ENCODE measurements at places on chromosomes 7 and 10. TPM values are rescaled to one million over a fixed set of nuclear protein-coding genes. Genes with fewer than 3 reads are reported as not detected.

DNA sequence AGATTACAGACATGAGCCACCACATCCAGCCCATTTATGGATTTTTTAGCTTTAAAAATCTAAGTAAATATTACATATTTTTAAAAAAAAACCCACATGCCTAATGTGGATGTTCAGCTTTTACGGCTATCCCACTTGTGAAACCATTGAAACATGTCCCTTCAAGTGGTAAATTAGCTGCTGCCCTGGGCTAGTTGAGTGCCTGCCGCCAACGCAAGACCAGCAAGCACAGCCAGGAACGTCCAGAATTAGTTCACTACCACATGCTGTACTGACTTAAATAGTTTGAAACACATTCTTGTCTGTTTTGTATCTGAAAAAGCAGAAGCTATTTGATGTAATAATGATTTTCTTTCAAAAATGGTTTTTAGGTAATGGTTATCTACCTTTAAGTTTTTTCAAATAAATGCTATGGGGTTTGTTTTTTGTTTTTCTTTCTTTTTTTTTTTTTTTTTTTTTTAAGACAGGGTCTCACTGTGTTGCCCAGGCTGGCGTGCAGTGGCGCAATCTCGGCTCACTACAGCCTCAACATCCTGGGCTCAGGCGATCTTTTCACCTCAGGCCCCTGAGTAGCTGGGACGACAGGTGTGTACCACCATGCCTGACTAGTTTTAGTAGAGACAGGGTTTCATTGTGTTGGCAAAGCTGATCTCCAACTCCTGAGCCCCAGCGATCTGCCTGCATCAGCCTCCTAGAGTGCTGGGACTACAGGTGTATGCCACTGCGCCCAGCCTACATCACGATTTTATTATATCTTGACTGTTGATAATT is 57.0 kb downstream of the KLRG2 start:
- H3K27me3 ChIP-seq: no peaks in the 10 kb centered on the region
- H3K4me3 ChIP-seq: no peak overlapping the region
- H3K4me1 ChIP-seq: peaks cover 2% of the 10 kb centered on the region

GRCh38 chr7:48636391-48637015 is 287.8 kb upstream of the CDC14C start:
- no peak overlapping the region for H3K4me3 ChIP-seq
- no peak overlapping the region for H3K27ac ChIP-seq
- peaks cover 3% of the 10 kb centered on the region for H3K27me3 ChIP-seq

DNA sequence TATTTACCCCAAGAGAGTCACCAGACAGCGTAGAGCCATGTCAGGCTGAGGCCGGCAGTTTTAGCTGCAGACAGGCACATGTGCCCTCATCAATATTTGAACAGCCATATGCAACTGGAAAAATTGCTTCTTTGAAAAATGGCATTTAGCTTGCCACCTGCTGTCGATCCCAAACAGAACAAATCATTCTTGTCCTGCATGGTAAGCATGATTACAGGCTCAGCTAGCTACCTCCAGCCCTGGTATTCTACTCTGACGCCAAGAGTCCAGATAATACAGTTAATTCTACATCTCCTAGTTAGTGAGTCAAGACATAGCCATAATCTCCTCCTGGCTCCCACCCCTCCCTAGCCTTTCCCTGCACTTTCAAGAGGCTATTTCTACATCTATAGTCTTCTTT is 7.7 kb downstream of the CREB3L2 start:
- H3K4me1 ChIP-seq: peaks cover 20% of the 10 kb centered on the region
- no peak overlapping the region for H3K27ac ChIP-seq
- DNase-seq: no peak
- H3K36me3 ChIP-seq: peaks cover 12% of the 10 kb centered on the region
- no peaks in the 10 kb centered on the region for H3K27me3 ChIP-seq

DNA sequence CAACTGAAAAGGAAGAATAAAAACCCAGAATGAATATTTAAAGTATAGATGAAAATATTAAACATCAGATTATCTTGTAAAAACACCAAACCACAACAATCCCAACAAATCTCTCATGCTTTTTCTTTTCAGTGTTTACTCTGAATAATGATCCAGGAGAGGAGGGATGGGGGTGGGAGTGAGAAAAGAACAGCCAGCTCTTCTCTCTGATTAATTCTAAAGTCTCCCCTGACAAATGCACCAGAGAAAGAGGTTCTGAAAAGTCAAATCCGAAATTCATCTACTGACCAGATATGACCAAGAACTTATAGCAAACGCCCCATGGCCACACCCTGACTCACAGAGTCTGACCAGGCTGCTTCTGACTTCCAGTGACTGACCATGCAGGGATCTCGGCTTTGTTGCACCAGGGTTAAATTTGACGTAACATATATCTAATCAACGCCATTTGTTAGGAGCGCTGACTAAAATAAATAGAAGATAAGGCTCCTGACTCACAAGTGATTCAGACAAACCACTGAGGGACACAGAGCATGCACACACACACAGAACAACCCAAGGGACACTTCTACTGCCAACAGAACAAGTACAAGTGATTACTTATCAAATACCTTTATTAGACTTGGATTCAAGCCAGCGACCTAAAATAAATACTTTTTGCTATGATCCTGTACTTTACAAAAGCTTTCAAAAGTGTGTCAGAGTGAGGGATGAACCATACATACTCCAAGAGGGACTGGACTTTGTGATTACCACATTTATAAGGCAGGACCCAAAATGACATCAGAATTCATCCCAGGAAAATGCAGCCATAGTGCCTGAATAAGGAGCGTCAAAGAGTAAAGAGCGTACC is 9.3 kb upstream of the SPOCK2 start:
- H3K4me3 ChIP-seq: no peak overlapping the region
- peak overlapping the region; percentile 7 for H3K27ac ChIP-seq
- no peak for DNase-seq
- H3K36me3 ChIP-seq: peaks cover 62% of the 10 kb centered on the region
- H3K4me1 ChIP-seq: peaks cover 62% of the 10 kb centered on the region

CREB5 gene
- total RNA-seq: 2.4 TPM

DNA sequence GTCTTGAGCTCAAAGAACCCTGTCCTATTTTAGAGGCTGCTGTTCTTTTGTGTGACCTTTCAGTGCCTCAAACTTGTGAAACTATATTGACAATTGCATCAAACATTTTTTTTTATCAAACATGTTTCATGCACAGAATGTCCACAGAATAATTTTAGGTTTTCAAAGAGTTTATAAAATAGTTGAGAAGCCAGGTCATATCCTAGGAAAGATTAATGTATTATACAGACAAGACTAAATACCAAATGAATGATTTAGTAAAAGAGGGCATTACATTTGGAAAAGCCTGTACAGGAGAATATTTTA is 67.0 kb downstream of the CDK6 start:
- peaks cover 60% of the 10 kb centered on the region for H3K36me3 ChIP-seq
- no peaks in the 10 kb centered on the region for H3K27me3 ChIP-seq

DNA sequence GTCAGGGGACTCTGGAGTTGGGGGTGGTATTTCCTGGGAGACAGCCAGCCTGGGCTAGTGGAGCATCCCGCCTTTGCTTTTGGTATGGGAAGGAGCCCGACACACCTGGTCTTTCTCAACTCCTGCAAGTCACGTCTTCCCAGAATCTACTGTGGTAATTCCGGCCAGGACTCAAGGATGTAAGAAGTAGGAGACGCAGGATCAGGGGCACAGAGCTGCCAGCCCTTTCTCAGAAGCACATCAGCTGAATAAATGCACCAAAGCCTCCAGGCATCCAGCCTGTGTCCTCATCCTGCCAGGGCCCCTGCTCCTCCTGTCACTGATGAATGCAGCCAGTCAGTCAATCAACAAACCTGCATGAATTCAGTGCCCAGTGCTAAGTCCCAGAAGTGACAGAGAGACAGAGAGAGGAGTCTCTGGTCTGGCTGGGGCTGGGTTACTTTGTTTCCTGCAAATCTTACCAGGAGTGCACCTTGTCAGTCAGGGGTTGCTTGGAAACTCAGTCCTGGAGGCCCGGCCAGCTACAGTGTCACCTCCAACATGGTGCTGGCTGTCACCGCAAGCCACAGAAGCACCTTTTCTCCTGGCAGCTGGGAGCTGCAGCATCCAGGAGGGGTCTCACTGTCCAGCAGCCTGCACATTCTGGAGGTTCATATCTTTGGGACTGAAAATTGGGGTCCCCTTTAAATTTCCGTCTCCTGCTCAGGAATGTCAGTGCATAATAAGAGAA is 101.8 kb downstream of the PTPRE start:
- no peak overlapping the region for H3K4me3 ChIP-seq
- no peak overlapping the region for H3K27ac ChIP-seq
- no peaks in the 10 kb centered on the region for H3K36me3 ChIP-seq
- no peak for DNase-seq
- peaks cover 7% of the 10 kb centered on the region for H3K4me1 ChIP-seq
- H3K27me3 ChIP-seq: peaks cover 13% of the 10 kb centered on the region

PVRIG gene
- 33.4 TPM for total RNA-seq

GRCh38 chr10:50373821-50374501 is 122.6 kb upstream of the ASAH2 start:
- H3K36me3 ChIP-seq: peaks cover 15% of the 10 kb centered on the region
- H3K4me3 ChIP-seq: no peak overlapping the region
- no peaks in the 10 kb centered on the region for H3K27me3 ChIP-seq
- peaks cover 6% of the 10 kb centered on the region for H3K4me1 ChIP-seq
- H3K27ac ChIP-seq: no peak overlapping the region
- no peak for DNase-seq

FOXI2 gene
- not detected for total RNA-seq

GRCh38 chr7:108211382-108212201 is 81.4 kb upstream of the LAMB4 start:
- peaks cover 21% of the 10 kb centered on the region for H3K36me3 ChIP-seq
- H3K27me3 ChIP-seq: no peaks in the 10 kb centered on the region
- peaks cover 16% of the 10 kb centered on the region for H3K4me1 ChIP-seq
- peak overlapping the region; percentile 35 for H3K27ac ChIP-seq

DNA sequence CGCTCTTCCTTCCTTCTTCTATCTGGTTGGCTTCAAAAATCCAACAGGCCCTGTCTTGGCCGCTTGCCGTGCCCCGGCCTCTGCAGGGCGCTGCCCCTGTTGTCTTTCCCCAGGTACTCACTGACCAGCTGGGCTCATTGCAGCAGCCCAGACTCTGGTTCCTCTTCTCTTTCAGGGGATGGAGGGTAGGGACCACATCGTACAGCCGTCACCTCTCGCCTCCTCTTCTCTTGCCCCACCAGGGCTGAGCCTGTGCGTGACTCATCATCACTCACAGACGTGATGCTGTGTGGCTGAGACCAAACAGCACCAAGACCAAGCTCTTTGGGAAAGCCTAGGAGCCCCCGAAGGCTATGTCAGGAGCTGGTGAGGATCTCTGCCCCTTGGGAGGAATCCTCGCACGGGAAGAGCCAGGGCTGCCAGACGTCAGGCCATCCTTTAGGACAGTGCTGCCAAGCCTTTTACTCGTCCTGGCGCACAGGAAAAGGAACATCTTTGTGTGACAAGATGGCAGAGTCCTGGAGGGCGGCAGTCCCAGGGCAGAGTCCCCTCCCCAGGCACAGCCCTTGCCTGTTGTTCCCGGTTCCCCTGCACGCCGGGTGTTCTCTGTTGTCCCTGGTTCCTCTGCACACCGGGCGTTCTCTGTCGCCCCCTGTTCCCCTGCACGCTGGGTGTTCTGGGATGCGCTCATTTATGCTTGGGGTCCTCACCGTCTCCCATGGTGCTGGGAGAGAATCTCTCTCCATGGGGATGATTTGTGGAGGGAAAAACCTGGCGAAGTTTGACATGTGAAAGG is 188.5 kb upstream of the SHH start:
- no peaks in the 10 kb centered on the region for H3K36me3 ChIP-seq
- H3K27ac ChIP-seq: no peak overlapping the region
- H3K4me3 ChIP-seq: no peak overlapping the region
- no peak for DNase-seq
- peaks cover 44% of the 10 kb centered on the region for H3K4me1 ChIP-seq

- H3K4me1 ChIP-seq: no peaks in the 10 kb centered on the region
- no peak for DNase-seq
- no peak overlapping the region for H3K27ac ChIP-seq
- H3K27me3 ChIP-seq: peaks cover 52% of the 10 kb centered on the region
- no peak overlapping the region for H3K4me3 ChIP-seq
Observed at GRCh38 chr7:29557954-29558353, 5.7 kb upstream of the PRR15 start.

HMX2 gene
- total RNA-seq: 0.12 TPM

POM121 gene
- 86.6 TPM for total RNA-seq

VSIR gene
- 41.4 TPM for total RNA-seq

DNA sequence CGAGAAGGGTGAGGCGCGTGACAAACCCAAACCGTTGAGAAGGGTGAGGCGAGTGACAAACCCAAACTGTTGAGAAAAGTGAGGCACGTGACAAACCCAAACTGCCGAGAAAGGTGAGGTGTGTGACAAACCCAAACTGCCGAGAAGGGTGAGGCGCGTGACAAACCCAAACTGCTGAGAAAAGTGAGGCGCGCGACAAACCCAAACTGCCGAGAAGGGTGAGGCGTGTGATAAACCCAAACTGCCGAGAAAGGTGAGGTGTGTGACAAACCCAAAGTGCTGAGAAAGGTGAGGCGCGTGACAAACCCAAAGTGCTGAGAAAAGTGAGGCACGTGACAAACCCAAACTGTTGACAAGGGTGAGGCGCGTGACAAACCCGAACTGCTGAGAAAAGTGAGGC is 25.0 kb downstream of the ESYT2 start:
- H3K4me1 ChIP-seq: peaks cover 25% of the 10 kb centered on the region
- DNase-seq: no peak
- H3K27ac ChIP-seq: peak overlapping the region; percentile 32

DNA sequence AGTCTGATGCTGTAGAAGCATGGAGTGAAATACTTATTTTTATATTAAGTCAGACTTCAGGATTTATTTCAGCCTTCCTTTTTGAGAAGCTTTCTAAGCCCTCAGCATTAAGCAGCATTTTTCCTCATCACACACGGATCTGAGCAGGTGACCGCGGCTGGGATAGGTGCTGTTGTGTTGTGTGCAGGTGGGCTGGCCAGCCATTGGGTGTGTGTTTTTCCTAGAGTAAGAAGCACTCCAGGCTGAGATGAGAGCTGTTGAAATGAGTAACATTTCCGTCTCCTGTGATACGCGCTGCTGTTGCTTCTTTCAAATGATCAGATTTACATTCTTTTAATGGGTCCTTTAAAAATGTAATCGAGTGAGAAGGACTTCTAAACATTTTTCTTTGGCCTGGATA is 63.9 kb downstream of the INSYN2A start:
- H3K27ac ChIP-seq: no peak overlapping the region
- H3K4me1 ChIP-seq: no peaks in the 10 kb centered on the region
- no peaks in the 10 kb centered on the region for H3K36me3 ChIP-seq
- DNase-seq: no peak
- no peak overlapping the region for H3K4me3 ChIP-seq
- no peaks in the 10 kb centered on the region for H3K27me3 ChIP-seq

GBX1 gene
- not detected for total RNA-seq

- H3K27me3 ChIP-seq: no peaks in the 10 kb centered on the region
- no peak for DNase-seq
- no peak overlapping the region for H3K4me3 ChIP-seq
Observed at GRCh38 chr10:131851346-131851745, 49.5 kb upstream of the PPP2R2D start.

DCLRE1C gene
- total RNA-seq: 21.4 TPM

DNA sequence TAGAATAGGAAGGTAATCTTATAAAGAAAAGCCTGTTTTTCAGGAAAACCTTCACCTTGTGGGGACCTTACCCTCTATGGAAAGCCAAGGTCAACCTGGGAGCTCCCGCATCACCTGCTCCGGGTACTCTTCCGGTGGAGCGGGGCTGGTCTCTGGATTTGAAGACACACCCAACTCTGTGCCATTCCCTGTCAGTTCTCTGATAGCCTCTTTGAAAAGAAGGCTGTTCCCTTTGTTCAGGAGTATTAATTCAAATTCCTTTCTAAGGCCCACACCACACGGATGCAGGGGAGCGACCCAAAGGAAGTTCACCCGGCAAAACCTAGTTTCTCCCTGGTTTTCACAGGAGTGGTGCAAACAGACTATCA is 10.7 kb downstream of the CTBP2 start:
- peaks cover 84% of the 10 kb centered on the region for H3K27me3 ChIP-seq
- H3K4me3 ChIP-seq: no peak overlapping the region
- DNase-seq: no peak
- no peaks in the 10 kb centered on the region for H3K4me1 ChIP-seq
- no peak overlapping the region for H3K27ac ChIP-seq
